ENCODE measurements at places on chromosomes 2 and 18. TPM values are rescaled to one million over a fixed set of nuclear protein-coding genes. Genes with fewer than 3 reads are reported as not detected.

GRCh38 chr18:21489119-21489750 is 111.3 kb downstream of the ESCO1 start:
- no peak overlapping the region for H3K27ac ChIP-seq
- no peaks in the 10 kb centered on the region for H3K4me1 ChIP-seq
- no peak overlapping the region for H3K4me3 ChIP-seq
- no peaks in the 10 kb centered on the region for H3K36me3 ChIP-seq

DNA sequence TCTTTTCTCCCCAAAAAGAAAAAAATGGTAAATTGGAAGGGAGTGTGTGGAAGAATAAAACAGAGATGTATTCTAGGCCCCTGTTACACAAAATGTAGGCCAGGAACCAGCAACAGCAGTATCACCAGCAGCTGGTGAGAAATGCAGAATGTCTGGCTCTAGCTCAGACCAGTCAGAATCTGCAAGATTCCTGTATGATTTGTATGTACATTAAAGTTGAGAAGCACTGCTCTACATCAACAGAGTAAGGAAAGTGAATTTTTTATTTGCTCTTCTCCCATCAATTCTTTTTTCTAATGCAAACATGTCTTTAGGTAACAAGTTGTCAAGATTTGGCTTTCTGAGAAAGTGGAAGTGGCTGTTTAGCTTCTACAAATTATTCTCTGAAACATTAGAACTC is 235.4 kb upstream of the FANCL start:
- no peaks in the 10 kb centered on the region for H3K36me3 ChIP-seq
- no peak for DNase-seq
- H3K27ac ChIP-seq: no peak overlapping the region
- H3K27me3 ChIP-seq: no peaks in the 10 kb centered on the region
- H3K4me1 ChIP-seq: no peaks in the 10 kb centered on the region

- H3K4me3 ChIP-seq: no peak overlapping the region
- H3K36me3 ChIP-seq: no peaks in the 10 kb centered on the region
- H3K4me1 ChIP-seq: no peaks in the 10 kb centered on the region
- no peaks in the 10 kb centered on the region for H3K27me3 ChIP-seq
- H3K27ac ChIP-seq: no peak overlapping the region
- no peak for DNase-seq
Observed at GRCh38 chr2:191352536-191352935, 107.3 kb downstream of the MYO1B start.

DNA sequence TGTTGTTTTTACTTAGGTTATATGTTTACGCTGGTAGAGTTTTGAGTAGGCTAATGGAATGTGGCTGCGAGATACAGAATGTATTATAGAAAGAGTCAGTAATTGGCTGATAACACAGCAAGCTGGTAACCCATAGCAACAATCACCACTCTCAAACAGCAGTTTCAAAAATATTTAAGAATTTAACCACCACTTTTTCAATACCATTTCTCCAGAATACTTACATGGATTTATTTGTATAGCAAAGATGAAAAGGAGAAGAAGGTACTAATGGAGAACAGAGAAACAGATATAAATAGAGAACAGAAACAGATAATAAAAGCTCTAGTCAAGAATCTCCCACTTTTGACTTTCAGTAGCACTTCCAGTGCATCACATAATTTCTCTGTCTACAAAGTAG is 188.3 kb upstream of the SLC39A10 start:
- H3K36me3 ChIP-seq: no peaks in the 10 kb centered on the region
- no peak overlapping the region for H3K4me3 ChIP-seq
- no peaks in the 10 kb centered on the region for H3K4me1 ChIP-seq
- H3K27me3 ChIP-seq: no peaks in the 10 kb centered on the region

DNA sequence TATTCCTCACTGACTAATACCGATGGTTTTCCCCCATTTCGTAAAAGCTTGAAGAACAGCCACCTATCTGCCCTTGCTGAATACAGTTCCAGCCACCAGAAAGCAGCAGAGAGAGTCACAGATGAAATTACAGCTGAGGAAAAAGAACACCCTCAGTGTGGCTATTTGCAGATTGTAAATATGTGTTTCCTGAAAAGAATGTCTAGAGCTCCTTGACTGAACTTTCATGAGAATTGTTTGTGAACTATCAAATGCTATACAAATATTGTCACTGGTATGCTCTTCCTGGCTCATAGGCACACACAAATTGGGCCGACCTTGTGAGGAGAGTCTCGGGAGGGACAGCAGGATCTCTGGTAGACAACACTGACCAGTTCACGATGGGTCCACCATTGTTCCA is 58.1 kb upstream of the TTC39C start:
- H3K4me1 ChIP-seq: no peaks in the 10 kb centered on the region
- no peak overlapping the region for H3K4me3 ChIP-seq
- no peak for DNase-seq
- no peaks in the 10 kb centered on the region for H3K27me3 ChIP-seq

GRCh38 chr2:23556929-23557328 is 171.9 kb downstream of the KLHL29 start:
- H3K36me3 ChIP-seq: no peaks in the 10 kb centered on the region
- H3K27me3 ChIP-seq: no peaks in the 10 kb centered on the region
- H3K4me1 ChIP-seq: no peaks in the 10 kb centered on the region
- no peak for DNase-seq
- H3K4me3 ChIP-seq: no peak overlapping the region

- no peaks in the 10 kb centered on the region for H3K4me1 ChIP-seq
- no peaks in the 10 kb centered on the region for H3K27me3 ChIP-seq
- H3K4me3 ChIP-seq: no peak overlapping the region
- no peak overlapping the region for H3K27ac ChIP-seq
- H3K36me3 ChIP-seq: no peaks in the 10 kb centered on the region
- no peak for DNase-seq
Observed at GRCh38 chr2:29477186-29477585, 362.0 kb downstream of the CLIP4 start.

DNA sequence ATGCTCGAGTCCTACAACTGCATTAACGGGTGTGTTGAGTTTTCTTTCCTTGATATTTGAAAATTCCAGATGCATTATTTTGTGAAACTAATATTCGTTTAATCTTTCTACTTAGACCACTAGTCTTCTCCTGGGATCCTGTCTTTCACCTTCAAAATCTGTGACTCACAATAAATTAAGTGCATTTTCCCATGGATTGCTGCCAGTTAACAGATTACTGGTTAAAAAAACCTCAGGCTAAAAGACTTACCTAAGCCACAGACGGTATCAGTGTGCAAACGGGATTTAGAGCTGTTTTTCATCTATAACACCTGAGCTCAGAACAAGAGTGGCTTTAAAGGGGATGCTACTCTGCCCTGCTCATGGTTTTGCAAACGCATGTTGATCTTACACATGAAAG is 10.2 kb downstream of the FECH start:
- H3K27me3 ChIP-seq: no peaks in the 10 kb centered on the region
- H3K27ac ChIP-seq: no peak overlapping the region
- no peaks in the 10 kb centered on the region for H3K4me1 ChIP-seq
- H3K36me3 ChIP-seq: peaks cover 36% of the 10 kb centered on the region
- DNase-seq: no peak

- no peak for DNase-seq
- no peaks in the 10 kb centered on the region for H3K27me3 ChIP-seq
- H3K27ac ChIP-seq: peak overlapping the region; percentile 98
- no peaks in the 10 kb centered on the region for H3K4me1 ChIP-seq
- H3K36me3 ChIP-seq: peaks cover 16% of the 10 kb centered on the region
Observed at GRCh38 chr2:112644155-112644932, 1.4 kb upstream of the SLC20A1 start.

GRCh38 chr2:65144571-65144970 is 14.7 kb upstream of the RAB1A start:
- no peaks in the 10 kb centered on the region for H3K4me1 ChIP-seq
- no peak for DNase-seq
- no peaks in the 10 kb centered on the region for H3K36me3 ChIP-seq

DNA sequence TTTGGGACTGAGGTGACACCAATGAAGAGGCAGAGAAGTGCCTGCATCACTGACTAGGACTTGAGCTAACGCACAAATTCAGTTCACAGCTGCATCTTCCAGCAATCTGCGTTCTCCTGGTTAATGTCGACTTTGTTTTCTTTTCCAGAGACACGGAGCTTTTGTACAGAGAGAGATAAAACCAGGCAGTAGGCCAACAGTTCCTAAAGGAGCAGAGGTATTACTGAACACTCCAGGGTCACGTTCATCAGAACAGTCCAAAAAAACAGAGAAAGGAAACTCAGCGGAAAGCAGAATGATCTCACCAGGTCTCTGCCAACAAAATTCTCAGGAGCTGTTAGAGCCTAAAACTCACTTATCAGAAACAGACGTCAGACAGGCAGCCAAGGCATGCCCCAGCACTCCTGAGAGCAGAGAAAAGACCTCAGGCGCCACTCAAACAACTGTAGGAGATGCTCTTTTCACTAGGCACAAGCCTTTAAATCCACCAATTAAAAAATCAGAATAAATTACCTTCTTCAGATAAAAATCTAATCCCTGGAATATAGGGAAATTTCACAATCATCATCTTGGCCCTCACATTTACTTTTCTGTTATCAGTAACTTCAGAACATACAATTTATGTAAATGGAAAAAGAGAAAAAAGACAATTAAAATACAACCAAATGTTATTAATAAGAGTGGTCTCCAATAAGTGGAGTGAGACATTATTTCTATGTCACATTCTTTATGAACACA is 95.9 kb upstream of the SPTBN1 start:
- no peaks in the 10 kb centered on the region for H3K4me1 ChIP-seq
- H3K4me3 ChIP-seq: no peak overlapping the region
- H3K27me3 ChIP-seq: no peaks in the 10 kb centered on the region
- DNase-seq: peak; percentile 69
- no peaks in the 10 kb centered on the region for H3K36me3 ChIP-seq

DNA sequence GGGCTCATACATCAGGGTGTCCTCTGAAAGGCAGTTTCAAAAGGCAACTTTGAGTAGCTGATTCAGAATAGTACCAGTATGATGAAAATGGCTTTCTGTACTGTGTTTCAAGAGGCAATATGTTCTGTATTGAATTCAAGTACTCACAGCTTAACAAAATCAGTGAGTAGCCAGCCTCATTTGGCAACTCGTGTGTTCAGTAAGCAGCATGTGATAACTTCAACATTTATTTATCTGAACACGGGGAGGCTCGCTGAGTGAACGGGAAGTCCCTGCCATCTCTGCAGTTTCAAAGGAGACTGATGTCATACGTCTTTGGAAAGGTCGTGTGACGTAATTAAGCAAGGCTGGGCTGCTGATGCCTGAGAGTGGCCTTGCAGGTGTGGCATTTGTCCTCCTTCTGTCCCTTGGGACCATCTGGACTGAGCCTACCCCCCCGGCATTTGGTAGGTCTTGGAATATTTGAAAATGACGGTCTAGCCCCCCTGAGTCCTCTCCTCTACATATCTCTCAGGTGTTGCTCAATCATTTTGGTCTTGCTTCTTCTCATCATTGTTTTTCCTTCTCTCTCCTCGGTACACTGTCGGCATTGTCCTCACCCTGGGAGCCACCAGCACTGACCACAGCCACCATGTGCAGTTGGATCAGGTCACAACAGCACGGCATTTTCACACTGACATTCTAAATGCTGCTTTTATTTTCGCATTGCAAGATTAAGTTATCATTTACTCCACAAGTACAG is 62.8 kb downstream of the SMIM21 start:
- H3K27me3 ChIP-seq: no peaks in the 10 kb centered on the region
- no peaks in the 10 kb centered on the region for H3K36me3 ChIP-seq
- DNase-seq: no peak
- no peaks in the 10 kb centered on the region for H3K4me1 ChIP-seq
- no peak overlapping the region for H3K27ac ChIP-seq

DNA sequence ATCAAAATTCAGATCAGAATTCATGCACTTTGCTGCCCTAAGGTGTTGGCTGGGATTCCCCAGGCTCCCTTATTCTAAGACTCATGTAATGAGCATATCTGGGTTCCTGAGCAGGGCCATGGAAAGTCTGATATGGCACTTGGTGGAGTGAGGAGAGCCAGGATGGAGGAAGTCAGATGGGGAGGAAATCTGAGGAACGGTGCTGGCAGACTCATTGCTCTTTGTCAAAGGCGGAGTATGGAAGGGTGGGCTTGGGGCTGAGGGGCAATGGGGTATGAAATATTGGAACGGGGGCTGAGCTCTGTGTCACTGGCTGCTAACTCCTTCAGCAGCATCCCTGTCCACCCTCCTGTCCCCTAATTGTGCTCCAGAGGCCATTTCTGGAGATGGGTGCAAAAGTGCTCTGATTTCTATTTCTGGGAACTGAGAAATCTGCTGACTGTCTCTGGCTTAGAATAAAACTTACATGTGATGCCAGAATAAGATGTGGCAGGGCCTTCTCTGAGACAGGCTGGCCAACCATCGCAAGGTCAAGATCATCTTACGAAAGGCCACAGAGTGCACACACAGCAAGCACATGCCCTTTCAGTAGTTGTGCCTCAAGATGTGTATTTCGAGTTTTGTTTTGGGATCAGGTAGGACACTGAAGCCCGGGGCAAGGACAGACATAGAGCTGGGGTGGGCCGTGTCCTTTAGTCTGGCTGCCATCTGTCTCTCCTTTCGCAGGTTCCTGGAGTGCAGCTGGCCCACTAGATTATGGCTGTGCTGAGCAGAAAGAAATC is 480.0 kb upstream of the HS6ST1 start:
- no peak for DNase-seq
- no peak overlapping the region for H3K27ac ChIP-seq
- no peak overlapping the region for H3K4me3 ChIP-seq
- no peaks in the 10 kb centered on the region for H3K4me1 ChIP-seq
- no peaks in the 10 kb centered on the region for H3K27me3 ChIP-seq
- no peaks in the 10 kb centered on the region for H3K36me3 ChIP-seq

GRCh38 chr2:134461511-134461910 is 207.6 kb downstream of the MGAT5 start:
- no peak overlapping the region for H3K27ac ChIP-seq
- no peaks in the 10 kb centered on the region for H3K4me1 ChIP-seq

GRCh38 chr18:64238076-64238475 is 89.2 kb upstream of the LINC00305 start:
- H3K27ac ChIP-seq: no peak overlapping the region
- no peak for DNase-seq
- H3K4me3 ChIP-seq: no peak overlapping the region
- H3K36me3 ChIP-seq: no peaks in the 10 kb centered on the region

DNA sequence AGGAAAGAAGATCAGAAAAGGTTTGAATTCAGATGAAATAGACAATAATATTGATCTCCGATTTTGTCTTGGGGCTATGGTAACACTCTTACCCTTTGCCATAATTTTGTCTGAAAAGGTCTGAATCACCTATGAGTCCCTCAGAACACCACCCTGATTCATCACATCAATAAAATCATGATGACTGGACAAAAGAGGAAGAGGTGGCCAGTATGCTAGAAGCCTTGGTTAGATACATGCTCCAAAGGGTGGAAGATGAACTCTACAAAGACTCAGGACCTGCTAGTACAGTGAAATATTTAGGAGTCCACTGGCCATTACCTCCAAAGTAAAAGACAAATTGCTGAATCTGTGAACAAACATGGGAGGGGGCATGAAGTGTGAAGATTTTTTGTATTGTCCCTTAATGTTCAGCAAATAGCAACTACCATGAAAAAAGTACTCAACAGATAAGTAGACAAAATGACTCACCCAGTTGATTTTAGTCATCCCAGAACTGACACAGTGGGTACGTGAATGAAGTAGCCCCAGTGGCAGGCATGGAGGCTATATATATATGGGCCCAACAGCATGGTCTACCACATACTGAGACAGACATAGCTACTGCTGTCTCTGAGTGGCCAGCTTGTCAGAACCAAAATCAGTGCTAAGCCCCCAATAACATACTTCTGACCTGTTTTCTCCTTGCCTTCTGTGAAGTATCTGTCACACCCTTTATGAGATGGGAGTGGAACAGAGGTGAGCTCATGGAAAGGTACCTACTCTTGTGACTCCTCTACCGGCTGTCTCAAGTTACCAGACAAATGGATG is 36.5 kb upstream of the GLS start:
- no peak overlapping the region for H3K27ac ChIP-seq
- DNase-seq: no peak
- no peak overlapping the region for H3K4me3 ChIP-seq

ADAM17 gene
- 16.4 TPM for total RNA-seq

ADGRF3 gene
- not detected for total RNA-seq

C2orf72 gene
- total RNA-seq: 20.5 TPM

GALNT5 gene
- 0.11 TPM for total RNA-seq

RAMP1 gene
- 191 TPM for total RNA-seq
